ENCODE measurements at places on chromosomes 16 and 17.

GRCh38 chr17:1871756-1872155 is 42.0 kb downstream of the RPA1 start:
- no peak for DNase-seq

DNA sequence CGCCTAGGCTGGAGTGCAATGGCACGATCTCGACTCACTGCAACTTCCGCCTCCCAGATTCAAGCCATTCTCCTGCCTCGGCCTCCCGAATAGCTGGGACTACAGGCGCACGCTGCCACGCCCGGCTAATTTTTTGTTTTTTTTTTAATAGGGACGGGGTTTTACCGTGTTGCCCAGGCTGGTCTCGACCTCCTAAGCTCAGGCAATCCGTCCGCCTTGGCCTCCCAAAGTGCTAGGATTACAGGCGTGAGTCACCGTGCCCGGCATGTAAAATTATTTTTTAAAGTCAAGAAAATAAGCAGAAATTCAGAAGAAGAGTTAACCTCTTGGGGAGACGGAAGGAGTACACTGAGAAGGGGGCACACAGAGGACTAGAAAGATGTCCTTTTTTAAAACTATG is 27.5 kb downstream of the CDYL2 start:
- no peak for DNase-seq

DNA sequence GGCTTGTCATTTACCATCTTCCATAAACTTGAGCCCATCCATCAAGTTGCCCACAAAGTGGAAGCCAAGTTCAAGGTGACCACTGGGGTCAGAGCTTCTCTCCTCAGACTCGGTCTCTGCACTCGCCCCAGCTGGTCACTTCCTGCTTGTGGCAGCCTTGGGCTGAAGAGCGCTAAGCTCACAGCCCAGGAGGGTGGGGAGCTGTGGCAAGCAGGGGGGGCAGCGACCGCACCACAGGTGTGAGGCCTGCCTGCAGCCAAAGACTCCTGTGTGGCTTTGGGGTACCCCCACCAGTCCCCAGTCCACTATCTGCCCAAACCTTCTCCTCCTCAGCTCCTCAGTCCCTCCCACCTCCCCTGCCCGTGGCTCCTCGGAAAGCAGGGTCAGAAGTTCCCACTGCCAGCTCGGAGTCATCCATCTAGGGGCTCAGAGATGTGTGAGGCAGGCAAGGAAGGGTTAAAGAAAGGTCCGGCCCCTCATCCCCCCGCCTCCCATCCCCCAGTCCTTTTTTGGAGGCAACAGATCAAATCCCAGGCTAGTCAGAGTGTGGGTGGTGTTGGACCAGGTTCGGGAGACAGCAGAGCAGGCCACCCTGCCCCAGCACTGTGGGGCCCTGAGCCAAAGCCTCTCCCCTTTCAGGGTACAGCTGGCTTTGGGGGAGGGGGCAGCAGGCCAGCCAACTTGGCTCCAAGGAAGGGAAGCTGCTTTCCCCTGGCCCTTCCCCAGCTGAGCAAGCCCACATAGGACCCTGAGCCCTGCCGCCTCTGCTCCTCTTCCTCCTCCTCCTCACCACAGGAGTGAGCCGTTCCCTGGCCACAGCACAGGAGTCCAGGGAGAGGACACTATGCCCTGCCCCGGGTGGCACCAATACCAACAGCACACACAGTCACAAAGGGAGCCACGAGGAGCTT is 3.2 kb downstream of the CSF3 start:
- DNase-seq = no peak

GRCh38 chr17:60436676-60437075 is 14.4 kb downstream of the CHCT1 start:
- DNase-seq = no peak

- no peak for DNase-seq
Observed at GRCh38 chr16:60458255-60458654, 1578.0 kb downstream of the CDH8 start.

All from BJ (cell line).